ENCODE measurements at places on chromosomes 3 and 15. TPM values are rescaled to one million over a fixed set of nuclear protein-coding genes. Genes with fewer than 3 reads are reported as not detected.

The CA12 gene
- 0.60 TPM for total RNA-seq

The SPESP1 gene
- 2.6 TPM for total RNA-seq

The CASR gene
- not detected for total RNA-seq

The KLF15 gene
- 10.7 TPM for total RNA-seq

The RASGRP1 gene
- total RNA-seq = 0.11 TPM

The ATP13A5 gene
- total RNA-seq = not detected

The CLDN1 gene
- total RNA-seq = under 0.01 TPM

The GPR160 gene
- total RNA-seq = 1.2 TPM

The SRPRB gene
- 66.0 TPM for total RNA-seq

The ACKR4 gene
- total RNA-seq = 0.09 TPM

The PPP1R14D gene
- total RNA-seq = not detected

The AGBL1 gene
- not detected for total RNA-seq

The GPR149 gene
- total RNA-seq = not detected

The GRK7 gene
- total RNA-seq = not detected

The ALPK3 gene
- 29.4 TPM for total RNA-seq

The TNK2 gene
- 12.2 TPM for total RNA-seq

The ITPKA gene
- 0.11 TPM for total RNA-seq

The KCNMB2 gene
- not detected for total RNA-seq

The SQOR gene
- total RNA-seq = 133 TPM

The TSPAN3 gene
- 249 TPM for total RNA-seq

The GRAMD2A gene
- total RNA-seq = under 0.01 TPM

The XCR1 gene
- not detected for total RNA-seq

The ALG1L2 gene
- total RNA-seq = not detected

The ISY1 gene
- total RNA-seq = 58.1 TPM

The GCHFR gene
- total RNA-seq = 4.3 TPM

The PRTG gene
- 2.6 TPM for total RNA-seq

The HHATL gene
- total RNA-seq = not detected

The ZNF280D gene
- 29.6 TPM for total RNA-seq

The PRR20G gene
- total RNA-seq = not detected

The NAA50 gene
- 142 TPM for total RNA-seq

The MAP1A gene
- 0.17 TPM for total RNA-seq

The FES gene
- 41.3 TPM for total RNA-seq

The GOLGA8S gene
- total RNA-seq = under 0.01 TPM

The CILP gene
- not detected for total RNA-seq

The PDE12 gene
- 11.6 TPM for total RNA-seq

The CACNA2D2 gene
- total RNA-seq = under 0.01 TPM

The MESP2 gene
- not detected for total RNA-seq

The EPB42 gene
- total RNA-seq = not detected

The ARL6IP5 gene
- 63.1 TPM for total RNA-seq

The PLOD2 gene
- total RNA-seq = 99.7 TPM
